ENCODE measurements at places on chromosomes 5 and 9.

DNA sequence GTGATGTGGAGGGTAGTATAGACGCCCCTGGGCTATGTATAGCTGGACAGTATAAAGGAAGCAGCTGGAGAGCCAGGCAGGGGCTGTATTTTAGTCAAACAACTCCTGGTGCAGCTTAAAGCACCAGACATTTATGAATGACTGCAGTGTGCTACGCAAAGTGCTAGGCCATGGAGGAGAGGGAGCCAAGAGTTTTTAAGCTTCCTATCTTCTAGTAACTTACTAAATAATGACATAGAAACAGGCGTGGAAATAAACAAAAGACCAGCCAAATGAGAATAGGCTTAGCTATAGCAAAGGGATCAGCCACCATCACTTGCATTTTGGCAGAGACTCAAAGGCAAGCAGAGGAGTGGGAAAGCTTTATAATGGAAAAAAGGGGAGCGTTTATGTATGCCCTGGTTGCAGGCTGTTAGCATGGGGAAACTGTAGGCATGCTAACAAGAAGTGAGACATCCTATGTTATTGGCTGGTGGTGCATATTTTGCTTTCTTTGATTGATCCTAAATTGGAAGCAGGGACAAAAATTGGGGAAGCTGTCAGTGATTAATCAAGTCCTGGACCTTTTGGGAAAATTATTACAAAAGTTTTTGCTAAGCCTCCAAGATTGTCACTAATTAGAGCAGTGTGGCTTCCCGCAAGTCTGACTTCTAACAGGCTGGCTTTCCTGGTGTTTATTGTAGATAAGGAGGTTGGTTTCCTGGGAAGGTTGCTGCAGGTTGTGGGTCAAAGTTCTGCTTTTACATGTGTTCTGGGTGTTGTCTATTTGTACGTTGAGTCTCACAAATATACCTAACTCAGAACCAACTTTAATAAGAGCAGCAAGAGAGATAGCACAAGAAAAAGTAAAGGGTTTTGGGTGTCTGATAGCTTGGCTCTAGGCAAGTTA, 46.6 kb downstream of the RAB3C start:
- DNase-seq: no peak

DNA sequence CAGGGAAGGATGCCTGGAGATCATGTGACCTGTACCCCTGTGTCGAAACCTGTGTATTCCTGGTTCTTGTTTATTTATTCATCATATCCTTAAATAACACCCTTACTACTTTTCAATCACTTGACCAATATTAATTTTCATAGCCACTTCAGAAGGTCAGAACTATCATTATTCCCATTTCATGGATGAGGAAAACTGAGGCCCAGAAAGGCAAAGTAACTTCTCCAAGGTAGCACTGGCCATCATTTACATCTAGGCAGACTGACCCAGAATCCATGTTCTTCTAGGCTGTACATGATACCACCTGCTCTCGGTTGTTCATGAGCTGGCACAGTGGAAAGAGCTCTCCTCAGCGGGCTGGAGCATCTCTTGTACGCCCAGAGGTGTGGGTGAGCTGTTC, 49.4 kb downstream of the KCNIP1 start:
- no peak for DNase-seq

DNA sequence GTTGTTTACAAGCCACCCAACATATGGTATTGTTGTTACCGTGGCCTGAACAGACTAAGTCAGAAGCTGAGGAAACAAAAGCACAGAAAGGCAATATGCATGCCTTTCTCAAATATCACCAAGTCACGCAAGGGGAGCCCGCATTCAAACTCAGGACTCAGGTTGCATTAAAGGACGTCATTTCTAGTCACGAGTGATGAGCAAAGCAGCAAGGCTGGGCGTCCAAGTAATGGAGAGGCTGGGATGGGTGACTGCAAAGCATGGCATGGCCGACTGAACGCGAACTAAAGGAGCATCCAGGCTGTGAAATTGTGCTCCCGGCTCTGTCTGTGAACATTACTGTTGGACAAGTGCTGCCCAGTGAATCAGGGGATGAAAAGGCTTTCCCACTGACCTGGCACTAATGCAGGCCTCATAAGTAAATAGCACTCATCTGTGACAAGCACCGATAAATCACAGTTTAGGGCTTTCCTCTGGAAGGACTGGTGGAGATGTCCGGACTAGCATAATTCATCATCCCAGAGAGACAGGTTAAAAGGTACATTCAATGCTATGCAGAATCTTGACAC, 202.8 kb downstream of the SPOCK1 start:
- DNase-seq: peak; percentile 63

DNA sequence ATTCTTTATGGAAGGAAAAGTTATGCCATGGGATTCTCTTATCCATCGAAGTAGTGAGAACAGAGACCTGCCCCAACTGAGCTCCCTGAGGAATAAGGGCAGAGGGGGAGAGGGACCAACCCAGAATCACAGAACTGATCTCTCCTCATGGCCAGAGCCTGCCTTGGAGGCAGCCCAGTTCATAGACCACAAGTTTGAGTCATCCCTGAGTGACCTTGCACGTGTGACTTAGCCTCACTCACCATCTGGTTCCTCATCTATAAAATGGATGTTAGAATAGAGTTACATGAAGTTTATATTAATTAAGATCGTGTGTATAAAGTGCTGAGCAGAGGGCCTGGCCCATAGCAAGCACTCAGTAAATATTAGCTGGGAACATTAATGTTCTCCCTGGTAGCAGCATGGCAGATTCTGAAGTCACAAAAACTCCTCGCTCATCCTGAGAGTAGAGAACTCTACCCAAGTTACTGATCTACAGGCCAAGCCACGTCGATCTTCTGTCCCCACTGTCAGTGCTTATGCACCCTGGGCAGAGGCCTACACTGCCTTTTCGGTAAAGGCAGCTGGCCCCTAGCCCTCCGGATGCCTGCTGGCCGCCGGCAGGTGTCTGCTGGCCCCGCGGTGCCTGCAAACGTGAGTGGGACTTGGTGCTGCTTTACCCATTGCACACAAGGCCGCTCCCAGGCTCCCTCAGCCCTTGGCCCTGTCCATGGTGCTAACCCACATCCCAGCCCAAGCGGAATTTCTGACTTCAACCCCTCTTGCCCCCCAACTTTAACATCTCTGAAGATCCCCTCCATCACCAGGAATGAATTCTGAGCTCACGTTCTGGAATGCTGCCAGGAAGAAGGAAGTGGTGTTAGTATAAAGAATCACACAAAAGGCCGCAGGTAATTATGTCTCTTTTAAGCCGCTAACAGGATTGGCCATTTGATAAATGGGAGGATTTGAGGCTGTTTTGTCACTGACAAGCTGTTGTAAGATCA, 61.1 kb upstream of the ARAP3 start:
- no peak for DNase-seq

DNA sequence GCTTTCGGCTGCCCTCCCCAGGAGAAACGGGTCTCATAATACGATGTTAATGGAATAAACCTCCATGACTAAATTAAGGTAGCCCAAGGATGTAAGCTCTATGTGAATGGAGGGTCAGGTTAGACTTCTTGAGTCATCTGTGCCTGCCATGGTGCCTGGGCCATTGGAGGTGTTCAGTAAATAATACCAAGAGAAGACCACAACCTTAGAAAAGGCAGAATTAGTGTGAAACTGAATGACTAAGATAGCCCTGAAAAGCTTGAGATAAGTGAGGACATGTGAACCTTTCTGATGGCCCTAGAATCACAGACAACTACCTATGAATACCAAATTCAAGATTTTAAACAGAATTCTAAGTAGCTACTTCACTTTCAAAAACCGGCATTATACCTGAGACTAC, 160.6 kb downstream of the KIAA0825 start:
- DNase-seq: no peak

- no peak for DNase-seq
These were observed 43.8 kb upstream of the PLEKHG4B start for GRCh38 chr5:48192-48591.

- DNase-seq: no peak
These were observed 7.8 kb downstream of the PHYHD1 start for GRCh38 chr9:128928624-128929023.

DNA sequence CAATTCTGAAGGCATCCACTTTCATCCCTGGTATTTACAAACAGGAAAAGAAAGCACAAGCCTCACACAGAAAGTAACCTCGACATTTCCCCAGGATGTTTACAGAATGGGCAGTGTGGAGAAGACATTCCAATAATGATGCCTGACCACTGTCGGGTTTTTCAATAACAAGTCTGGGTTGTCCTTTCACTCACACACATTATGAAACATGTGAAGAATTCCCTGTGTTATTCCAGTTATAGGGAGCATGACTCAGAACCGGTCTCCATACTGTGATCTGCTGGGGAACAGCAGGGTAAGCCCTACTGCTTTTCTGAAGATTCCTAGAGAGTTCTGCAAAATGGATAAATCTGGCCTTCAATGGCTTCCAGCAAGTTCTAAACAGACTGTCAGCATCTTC, 155.3 kb downstream of the ADAMTS12 start:
- DNase-seq: no peak

DNA sequence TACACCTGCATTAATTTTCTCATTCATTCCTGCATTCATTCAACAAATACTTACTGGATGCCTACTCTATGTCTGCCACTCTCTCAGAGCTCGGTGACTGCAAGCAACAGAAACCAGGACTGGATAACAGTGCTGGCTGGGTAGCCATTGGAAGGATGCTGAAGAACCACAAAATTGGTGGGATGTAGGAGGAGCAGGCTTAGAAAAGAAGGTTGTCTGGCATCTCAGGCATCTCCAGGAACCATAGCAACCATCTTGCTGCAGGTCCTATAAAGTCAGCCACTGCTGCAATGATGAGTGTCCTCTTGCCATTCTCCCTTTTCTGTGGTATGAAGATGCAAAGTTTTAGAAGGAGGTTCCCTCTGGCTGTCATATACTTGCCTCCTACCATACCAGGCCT, 168.6 kb downstream of the FGF18 start:
- no peak for DNase-seq

DNA sequence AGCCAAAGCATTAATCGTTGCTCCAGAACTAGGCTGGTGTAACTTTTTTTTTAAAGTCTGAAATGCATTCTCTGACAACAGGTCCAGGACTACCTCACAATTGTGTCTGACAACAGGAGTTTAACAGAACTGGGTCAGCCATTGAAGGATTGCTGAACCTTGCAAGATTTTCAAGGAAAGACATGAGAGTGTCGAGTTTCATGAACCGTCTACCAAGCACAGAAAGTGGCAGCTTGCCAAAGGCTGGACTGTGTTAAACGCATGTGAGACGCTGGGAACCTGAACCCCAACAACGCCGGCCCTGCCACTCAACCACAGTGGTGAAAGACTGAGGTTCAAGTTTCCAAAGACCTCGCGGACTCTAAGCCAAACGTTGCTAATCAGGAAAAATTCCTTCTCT, 79.1 kb downstream of the LHFPL2 start:
- DNase-seq: peak; percentile 26

DNA sequence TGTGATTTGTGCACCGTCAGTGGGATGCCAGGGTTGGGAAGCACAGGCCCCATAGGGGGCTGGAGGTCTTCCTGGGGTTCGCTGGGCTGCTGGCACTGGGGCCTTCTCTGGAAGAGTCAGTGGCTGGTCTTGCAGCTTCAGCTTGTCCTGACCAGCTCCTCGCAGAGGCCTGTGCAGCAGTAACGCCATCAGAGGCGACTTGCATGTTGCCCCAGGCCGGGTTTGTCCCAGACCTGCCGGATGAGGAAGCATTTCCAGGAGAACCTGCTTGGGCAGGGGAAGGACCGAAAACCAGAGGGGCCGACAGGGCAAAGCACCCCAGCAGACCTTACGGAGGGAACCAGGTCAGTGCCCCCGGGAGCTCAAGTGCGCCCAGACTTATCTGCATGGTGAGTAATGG, 54.7 kb upstream of the IRX2 start:
- DNase-seq: no peak

- DNase-seq: no peak
These were observed 63.9 kb downstream of the ERAP1 start for GRCh38 chr5:96743805-96744204.

DNA sequence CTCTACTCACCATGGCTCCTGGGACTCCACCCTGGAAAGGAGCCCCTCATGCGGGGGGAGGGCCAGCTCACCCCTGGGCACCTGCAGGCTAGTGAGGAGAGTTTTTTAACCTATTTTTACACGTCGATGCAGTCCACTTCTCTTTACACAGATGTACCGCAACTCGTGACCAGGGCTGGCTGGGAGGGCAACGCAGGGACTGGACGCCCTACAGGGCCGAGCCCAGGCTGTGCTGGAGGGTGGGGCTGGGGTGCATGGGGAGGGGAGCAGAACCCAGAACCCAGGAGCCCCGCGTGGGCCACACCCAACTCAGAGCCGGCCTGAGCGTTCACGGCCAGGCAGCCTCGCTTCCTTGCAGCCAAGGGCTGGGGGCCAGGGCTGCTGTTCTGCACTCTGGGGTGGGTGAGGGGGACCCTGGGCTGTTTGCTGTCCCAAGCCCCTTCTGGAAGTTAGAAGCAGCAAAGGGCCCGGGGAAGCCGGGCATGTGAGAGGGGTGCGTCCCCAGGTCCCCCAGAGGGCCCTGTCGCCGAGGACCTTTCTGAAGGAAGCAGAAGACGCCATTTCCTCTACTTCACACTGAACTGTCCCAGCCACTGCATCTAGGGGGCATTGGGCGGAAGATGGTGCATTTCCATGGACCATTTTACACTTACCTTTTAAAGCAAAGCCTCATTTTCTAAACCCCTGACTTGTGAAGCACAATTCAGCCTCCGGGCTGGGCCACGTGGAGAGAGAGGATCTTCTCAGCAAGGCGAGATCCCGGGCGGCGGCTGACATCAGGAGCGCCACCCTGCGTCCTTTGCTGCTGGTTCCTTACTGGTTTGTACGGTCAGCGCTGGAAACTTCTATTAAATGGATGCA, 90.5 kb downstream of the KCNT1 start:
- no peak for DNase-seq

GRCh38 chr9:122371846-122372245, 1.0 kb downstream of the PTGS1 start:
- DNase-seq: no peak

DNA sequence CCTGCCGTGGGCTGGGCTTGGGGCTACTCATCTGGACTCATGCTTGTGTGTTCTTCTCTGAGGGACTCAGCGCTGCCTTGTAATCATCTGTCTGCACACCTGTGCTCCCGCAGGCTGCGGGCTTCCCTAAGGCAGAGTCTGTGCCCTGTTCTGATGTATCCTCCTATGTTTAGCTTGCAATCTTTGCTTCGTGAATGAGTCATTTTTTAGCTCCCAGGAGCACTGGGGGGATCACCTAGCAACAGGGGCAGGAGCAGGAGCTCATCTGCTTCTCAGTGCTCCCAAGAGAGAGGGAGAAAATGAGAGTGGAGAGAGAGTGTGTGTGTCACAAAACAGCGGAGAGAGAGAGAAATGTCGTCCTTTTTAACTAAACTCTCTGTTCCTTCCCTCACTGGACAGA, 202.4 kb upstream of the ZNF618 start:
- no peak for DNase-seq

DNA sequence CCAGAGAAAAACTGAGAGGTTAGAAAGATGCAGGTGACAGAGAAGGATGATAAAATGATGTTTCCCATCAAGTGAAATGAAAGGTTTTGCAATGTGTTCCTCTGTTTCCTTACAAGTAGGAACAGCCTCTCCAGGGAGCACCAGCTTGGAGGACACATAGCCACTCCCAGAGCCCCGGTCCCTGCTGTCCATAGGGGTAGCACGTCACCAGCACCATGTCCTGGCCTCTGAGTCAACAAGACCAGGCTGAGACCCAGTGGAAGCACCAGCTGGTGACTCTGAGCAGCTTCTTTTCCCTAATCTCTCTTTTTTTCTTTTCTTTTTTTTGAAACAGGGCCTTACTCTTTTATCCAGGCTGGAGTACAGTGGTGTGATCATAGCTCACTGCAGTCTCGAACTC, 19.4 kb upstream of the HMCN2 start:
- DNase-seq: no peak

- no peak for DNase-seq
These were observed 656.9 kb downstream of the MTRR start for GRCh38 chr5:8525819-8526218.

- peak; percentile 65 for DNase-seq
These were observed 962 bp upstream of the NR6A1 start for GRCh38 chr9:124771867-124772679.
